Gastrocnemius medialis (tissue), 4 donors: ENCODE measurements at places on chromosomes 6 and 20. TPM values are rescaled to one million over a fixed set of nuclear protein-coding genes. Genes with fewer than 3 reads are reported as not detected.
A peak's percentile ranks its signal among the peaks of the same experiment; 100 is the strongest.

The TMEM74B gene
- total RNA-seq, result not detected

DNA sequence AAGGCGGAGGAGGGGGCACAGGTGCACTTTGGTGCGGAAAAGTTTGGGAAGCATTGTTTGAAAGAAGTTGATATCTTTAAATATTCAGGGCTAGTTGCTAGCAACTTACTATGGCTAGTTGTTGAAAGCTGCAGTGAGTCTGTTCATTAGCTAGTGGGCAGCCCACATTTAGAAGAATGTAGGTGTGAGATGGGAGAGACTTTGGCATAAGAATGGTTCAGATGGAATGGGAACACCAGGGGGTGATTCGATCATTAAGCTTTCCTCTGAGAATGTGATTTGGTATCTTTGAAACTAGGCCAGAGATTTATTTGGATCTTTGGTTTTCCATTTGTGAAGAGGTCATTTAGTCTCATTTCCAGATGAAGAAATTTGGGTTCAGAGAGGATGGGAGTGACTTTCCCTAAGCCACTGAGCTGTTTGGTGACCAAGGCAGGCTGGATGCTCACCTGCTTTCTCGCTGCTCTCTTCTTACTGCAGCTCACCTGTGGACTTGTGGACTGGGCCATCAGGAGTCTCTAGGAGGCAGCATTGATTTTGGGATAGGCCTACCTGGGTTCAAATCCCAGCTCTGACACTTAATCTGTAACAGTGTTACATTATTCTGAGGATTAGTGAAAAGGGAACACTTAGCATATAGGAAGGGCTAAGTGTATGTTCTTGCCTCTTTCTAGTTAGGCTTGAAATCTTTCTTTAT is 62.9 kb downstream of the CARMIL1 start:
- no peaks in the 10 kb centered on the region for H3K27me3 ChIP-seq
- DNase-seq, result no peak
- no peaks in the 10 kb centered on the region for H3K4me1 ChIP-seq
- H3K36me3 ChIP-seq, result no peaks in the 10 kb centered on the region
- H3K27ac ChIP-seq, result no peak overlapping the region
- no peak overlapping the region for H3K4me3 ChIP-seq

- no peaks in the 10 kb centered on the region for H3K27me3 ChIP-seq
- no peak overlapping the region for H3K4me3 ChIP-seq
- H3K27ac ChIP-seq, result no peak overlapping the region
Observed at GRCh38 chr6:96007663-96008062, 8.1 kb upstream of the FUT9 start.

The CYP39A1 gene
- 0.91 TPM for total RNA-seq

GRCh38 chr6:104688283-104688969 is 171.3 kb downstream of the HACE1 start:
- no peaks in the 10 kb centered on the region for H3K27me3 ChIP-seq
- no peaks in the 10 kb centered on the region for H3K36me3 ChIP-seq
- DNase-seq, result no peak

The RFX6 gene
- total RNA-seq, result not detected

GRCh38 chr6:83597051-83597450 is 84.7 kb downstream of the PRSS35 start:
- DNase-seq, result no peak
- H3K4me3 ChIP-seq, result no peak overlapping the region
- no peaks in the 10 kb centered on the region for H3K36me3 ChIP-seq
- no peaks in the 10 kb centered on the region for H3K27me3 ChIP-seq
- no peaks in the 10 kb centered on the region for H3K4me1 ChIP-seq
- no peak overlapping the region for H3K27ac ChIP-seq

DNA sequence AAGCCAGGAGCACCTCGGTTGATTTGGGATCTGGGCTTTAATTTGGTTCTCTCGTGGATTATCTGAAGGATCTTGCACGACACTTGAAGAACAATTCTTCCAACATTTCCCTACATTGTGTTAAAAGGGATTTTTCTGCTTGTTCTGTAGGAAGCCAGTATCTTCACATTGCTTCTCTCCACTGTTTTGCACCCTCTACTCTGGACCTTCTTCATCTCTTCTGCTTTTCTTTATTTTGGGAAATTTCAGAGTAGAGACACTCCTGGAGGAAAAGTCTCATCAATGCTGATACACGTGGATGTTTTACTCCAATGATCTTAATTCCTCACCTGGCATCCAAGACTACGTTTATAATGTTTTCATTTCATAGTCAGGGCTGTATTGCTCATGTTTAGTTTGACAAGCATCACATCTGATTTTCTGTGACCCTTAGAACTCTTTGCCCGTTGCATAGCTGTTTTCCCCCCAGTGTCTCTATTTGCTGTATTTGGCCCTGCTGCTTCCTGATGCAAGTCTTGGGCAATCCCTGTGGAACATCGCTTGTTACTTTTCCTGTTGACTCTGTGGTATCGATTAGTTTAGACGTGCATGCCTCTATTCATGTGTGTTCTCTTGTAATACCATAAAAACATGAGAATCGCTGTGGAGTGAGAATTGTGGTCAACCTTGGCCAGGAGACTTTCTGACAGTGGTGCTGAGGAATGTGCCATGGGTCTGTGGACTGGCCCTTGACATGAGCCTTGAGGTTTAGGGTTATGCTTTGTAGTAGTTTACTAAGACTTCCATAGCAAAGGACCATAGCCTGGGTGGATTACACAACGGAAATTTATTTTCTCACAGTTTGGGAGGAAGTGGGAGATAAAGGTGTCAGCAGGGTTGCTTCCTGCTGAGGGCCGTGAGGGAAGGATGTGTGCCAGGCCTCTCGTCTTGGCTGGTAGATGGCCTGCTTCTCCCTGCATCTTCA is 12.5 kb downstream of the PLCB1 start:
- H3K27me3 ChIP-seq, result no peaks in the 10 kb centered on the region
- H3K36me3 ChIP-seq, result no peaks in the 10 kb centered on the region
- H3K27ac ChIP-seq, result no peak overlapping the region
- no peak overlapping the region for H3K4me3 ChIP-seq
- H3K4me1 ChIP-seq, result peaks cover 6% of the 10 kb centered on the region
- no peak for DNase-seq

GRCh38 chr20:57092112-57092899 is 174.1 kb downstream of the BMP7 start:
- no peaks in the 10 kb centered on the region for H3K4me1 ChIP-seq
- H3K36me3 ChIP-seq, result no peaks in the 10 kb centered on the region
- H3K27me3 ChIP-seq, result no peaks in the 10 kb centered on the region
- no peak overlapping the region for H3K4me3 ChIP-seq
- DNase-seq, result no peak
- no peak overlapping the region for H3K27ac ChIP-seq

GRCh38 chr20:64055893-64056638 is 6.6 kb upstream of the SOX18 start:
- peaks cover 2% of the 10 kb centered on the region for H3K27me3 ChIP-seq
- no peak overlapping the region for H3K4me3 ChIP-seq
- peak overlapping the region; percentile 80 for H3K27ac ChIP-seq

GRCh38 chr6:136210398-136211165 is 39.5 kb downstream of the MTFR2 start:
- no peak for DNase-seq
- no peak overlapping the region for H3K27ac ChIP-seq
- no peaks in the 10 kb centered on the region for H3K4me1 ChIP-seq
- no peak overlapping the region for H3K4me3 ChIP-seq

DNA sequence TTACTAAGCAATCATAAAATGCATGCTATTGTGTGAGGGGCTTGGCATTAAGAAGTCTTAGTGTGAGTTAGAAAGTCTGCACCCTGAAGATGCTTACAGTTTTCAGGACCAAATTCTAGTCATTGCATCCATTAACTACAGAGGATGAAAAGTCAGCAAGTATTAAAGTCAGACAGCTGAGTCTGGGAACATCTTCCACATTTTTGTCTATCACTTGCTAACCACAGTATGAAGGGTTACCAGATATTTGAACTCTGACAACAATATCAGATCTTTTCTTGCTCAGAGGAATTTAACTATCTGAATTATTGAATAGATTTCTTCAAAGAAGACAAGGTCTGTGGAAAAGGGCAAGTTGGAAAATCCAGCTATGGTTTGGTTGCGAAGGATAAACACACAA is 264.4 kb downstream of the BTBD9 start:
- H3K27me3 ChIP-seq, result no peaks in the 10 kb centered on the region
- peaks cover 34% of the 10 kb centered on the region for H3K4me1 ChIP-seq
- DNase-seq, result no peak
- no peak overlapping the region for H3K27ac ChIP-seq
- no peak overlapping the region for H3K4me3 ChIP-seq

- no peak for DNase-seq
- no peak overlapping the region for H3K27ac ChIP-seq
- H3K27me3 ChIP-seq, result no peaks in the 10 kb centered on the region
- H3K4me1 ChIP-seq, result no peaks in the 10 kb centered on the region
Observed at GRCh38 chr6:133871131-133871530, 17.8 kb upstream of the TCF21 start.

DNA sequence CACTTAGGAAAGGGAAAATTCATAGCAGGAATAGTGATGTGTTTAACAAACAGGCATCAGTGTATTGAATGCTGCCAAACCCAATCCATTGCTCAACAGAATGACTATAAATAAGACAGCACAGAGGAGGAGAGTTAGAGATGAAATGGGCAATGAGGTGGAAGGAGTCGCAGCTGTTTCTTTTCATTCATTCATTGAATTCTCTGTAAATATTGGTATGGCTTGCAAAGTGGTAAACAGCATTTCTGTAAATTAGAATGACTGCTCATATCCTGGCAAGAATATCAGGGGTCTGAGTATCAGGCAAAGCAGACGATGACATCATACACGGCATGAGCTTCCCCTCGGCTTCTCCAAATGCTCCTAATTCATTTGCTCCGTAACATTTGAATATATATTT is 703.6 kb upstream of the SLC35B3 start:
- no peaks in the 10 kb centered on the region for H3K36me3 ChIP-seq
- DNase-seq, result no peak
- H3K27ac ChIP-seq, result no peak overlapping the region
- H3K27me3 ChIP-seq, result no peaks in the 10 kb centered on the region
- no peaks in the 10 kb centered on the region for H3K4me1 ChIP-seq
- no peak overlapping the region for H3K4me3 ChIP-seq

The PTPRT gene
- total RNA-seq, result not detected

- DNase-seq, result no peak
- no peak overlapping the region for H3K27ac ChIP-seq
- H3K27me3 ChIP-seq, result no peaks in the 10 kb centered on the region
Observed at GRCh38 chr6:108549741-108550140, 11.0 kb upstream of the FOXO3 start.

The RAET1L gene
- total RNA-seq, result not detected

The SLC52A3 gene
- 1.2 TPM for total RNA-seq

The PCMT1 gene
- 293 TPM for total RNA-seq

The OTOR gene
- total RNA-seq, result not detected

DNA sequence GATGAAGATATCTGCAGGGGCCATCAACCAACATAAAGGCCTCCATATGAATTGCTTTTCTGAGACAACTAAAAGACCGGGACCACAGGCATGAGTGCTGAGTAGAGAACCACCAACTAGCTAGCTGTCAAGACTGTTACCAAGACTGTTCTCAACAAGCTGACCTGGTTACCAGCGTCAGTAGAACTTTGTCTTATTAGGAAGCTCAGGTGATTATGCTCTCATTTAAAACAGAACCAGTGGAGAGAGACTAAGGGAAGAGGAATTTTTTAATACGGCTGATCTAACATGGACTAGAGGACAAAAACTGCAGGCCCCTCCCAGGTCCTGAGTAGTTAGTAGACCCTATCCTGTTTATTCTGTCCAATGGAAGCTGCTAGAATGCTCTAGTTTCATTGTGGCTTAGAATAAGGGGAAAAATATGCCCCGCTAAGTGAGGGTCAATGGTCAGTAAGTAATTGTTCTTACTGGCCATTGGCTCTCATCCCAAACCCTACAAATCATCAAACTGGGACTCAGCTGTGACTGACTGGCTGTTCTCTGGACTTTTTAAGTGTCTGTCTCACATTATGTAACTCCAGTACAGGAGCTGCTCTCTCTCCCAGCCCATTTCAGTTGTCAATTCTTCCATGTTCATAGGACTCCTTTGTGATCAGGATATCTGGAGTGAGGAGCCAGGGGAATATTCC is 3.8 kb upstream of the DYNLRB1 start:
- peaks cover 34% of the 10 kb centered on the region for H3K36me3 ChIP-seq
- no peaks in the 10 kb centered on the region for H3K27me3 ChIP-seq
- H3K4me1 ChIP-seq, result peaks cover 9% of the 10 kb centered on the region
- DNase-seq, result no peak
- no peak overlapping the region for H3K27ac ChIP-seq

- H3K27me3 ChIP-seq, result no peaks in the 10 kb centered on the region
- no peaks in the 10 kb centered on the region for H3K36me3 ChIP-seq
- H3K27ac ChIP-seq, result no peak overlapping the region
- DNase-seq, result no peak
- H3K4me3 ChIP-seq, result no peak overlapping the region
Observed at GRCh38 chr20:2279253-2279779, 16.5 kb upstream of the TGM3 start.

The SLC22A23 gene
- 17.3 TPM for total RNA-seq
